ENCODE measurements at places on chromosomes 2 and 18.

DNA sequence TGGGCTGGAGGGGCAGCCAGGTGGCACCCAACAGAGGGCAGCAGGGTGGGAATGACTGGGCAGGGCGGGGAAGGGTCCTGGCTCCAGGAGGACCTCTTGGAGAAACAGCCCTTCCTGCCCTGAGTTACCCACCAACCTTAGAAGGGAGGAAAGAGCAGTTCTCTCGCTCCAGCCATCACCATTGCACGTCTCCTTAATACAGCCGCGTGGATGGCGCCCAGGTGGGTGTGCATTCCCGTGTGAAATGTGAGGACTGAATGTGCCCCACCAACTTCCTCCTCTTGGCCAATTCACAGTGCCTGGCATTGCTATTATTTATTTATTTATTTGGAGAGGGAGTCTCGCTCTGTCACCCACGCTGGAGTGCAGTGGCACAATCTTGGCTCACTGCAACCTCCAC lies 107.0 kb downstream of the SMIM21 start:
- H3K27me3 ChIP-seq: no peaks in the 10 kb centered on the region
- no peak for DNase-seq
- no peaks in the 10 kb centered on the region for H3K36me3 ChIP-seq
- H3K27ac ChIP-seq: no peak overlapping the region
- no peaks in the 10 kb centered on the region for H3K4me1 ChIP-seq

- H3K27ac ChIP-seq: no peak overlapping the region
- H3K4me1 ChIP-seq: peaks cover 18% of the 10 kb centered on the region
- H3K4me3 ChIP-seq: no peak overlapping the region
- H3K27me3 ChIP-seq: no peaks in the 10 kb centered on the region
- no peaks in the 10 kb centered on the region for H3K36me3 ChIP-seq
Measured at GRCh38 chr2:168495524-168495923, 39.5 kb downstream of the CERS6 start.

- no peaks in the 10 kb centered on the region for H3K36me3 ChIP-seq
- H3K4me3 ChIP-seq: no peak overlapping the region
- peaks cover 13% of the 10 kb centered on the region for H3K4me1 ChIP-seq
Measured at GRCh38 chr2:10028988-10029874, 14.1 kb upstream of the KLF11 start.

- H3K36me3 ChIP-seq: peaks cover 11% of the 10 kb centered on the region
- no peak for DNase-seq
- H3K4me3 ChIP-seq: no peak overlapping the region
Measured at GRCh38 chr18:26052505-26052904, 37.9 kb downstream of the SS18 start.

DNA sequence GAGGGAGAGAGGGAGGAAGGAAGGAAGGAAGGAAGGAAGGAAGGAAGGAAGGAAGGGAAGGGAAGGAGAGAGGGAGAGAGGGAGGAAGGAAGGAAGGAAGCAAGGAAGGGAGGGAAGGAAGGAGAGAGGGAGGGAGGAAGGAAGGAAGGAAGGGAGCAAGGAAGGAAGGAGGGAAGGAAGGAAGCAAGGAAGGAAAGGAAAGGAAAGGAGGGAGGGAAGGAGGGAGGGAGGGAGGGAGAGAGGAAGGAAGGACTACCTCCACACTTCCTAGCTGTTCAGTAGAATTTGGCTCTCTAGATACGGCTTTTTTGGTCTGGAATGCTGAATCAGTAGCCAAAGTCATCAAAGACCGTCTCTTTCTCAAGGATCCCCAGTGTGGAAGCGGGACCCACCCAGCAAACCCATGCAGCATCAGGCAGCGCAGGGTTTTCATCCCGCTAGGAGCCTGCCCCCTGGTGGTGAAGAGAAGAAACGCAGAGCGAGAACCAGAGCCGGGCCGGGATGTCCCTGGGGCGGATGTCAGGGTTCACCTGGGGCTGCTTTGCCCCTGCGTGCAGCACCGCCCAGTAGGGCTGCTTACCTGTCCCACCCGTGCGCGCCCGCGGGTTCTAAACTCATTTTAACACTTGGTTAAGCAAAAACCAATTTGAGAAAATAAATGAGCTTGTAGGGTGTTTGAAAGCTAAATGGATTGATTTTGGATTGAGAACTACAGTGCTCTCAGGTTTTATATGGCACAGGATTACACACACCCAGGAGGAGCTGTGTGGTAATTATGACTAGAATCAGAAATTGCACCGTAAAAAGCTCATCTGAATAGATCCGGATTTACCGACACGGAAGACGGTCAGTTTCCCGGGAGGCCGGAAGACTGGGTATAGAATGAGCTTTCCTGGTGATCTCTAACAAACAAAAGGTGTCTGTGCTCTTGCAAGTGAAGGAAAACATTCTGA lies 48.1 kb upstream of the ARL4C start:
- H3K27me3 ChIP-seq: no peaks in the 10 kb centered on the region
- no peaks in the 10 kb centered on the region for H3K36me3 ChIP-seq
- no peak overlapping the region for H3K4me3 ChIP-seq
- H3K4me1 ChIP-seq: no peaks in the 10 kb centered on the region
- H3K27ac ChIP-seq: no peak overlapping the region

GRCh38 chr2:26346454-26347053 lies at the start of gene ADGRF3:
ADGRF3 (minus strand) TSS chr2:26346789; CDS start chr2:26346234, 555 bp downstream.
- peak; percentile 68 for DNase-seq
- peak within 1 kb of the TSS; percentile 95 for H3K27ac ChIP-seq
- peak within 1 kb of the TSS; percentile 91 for H3K4me3 ChIP-seq
- H3K4me1 ChIP-seq: peaks cover 5% of the 10 kb centered on the region

- no peak overlapping the region for H3K27ac ChIP-seq
- no peaks in the 10 kb centered on the region for H3K27me3 ChIP-seq
- no peaks in the 10 kb centered on the region for H3K36me3 ChIP-seq
Measured at GRCh38 chr2:207416111-207416510, 113.7 kb upstream of the CREB1 start.

Data from trophoblast cell (in vitro differentiated cells and primary cell).